ENCODE measurements at places on chromosomes 6 and 20.

DNA sequence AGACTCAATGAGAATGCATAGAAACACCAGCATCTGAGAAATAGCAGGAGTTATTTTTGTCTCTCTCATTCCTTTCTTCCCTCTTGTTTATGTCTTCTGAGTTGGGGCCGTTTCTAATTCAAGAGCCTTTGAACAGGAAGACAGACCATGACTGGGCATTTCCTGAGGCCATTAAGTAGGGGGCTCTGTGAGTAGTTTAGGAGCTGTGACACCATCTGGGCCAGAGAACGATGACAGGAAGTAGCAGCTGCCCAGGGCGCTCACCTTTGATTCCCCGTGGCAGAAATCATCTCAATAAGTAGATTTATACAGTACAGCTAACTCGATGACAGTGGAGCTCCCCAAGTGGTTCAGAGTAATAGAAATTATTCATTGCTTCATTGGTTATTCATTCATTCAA is 298.4 kb upstream of the PLN start:
- no peak for DNase-seq

GRCh38 chr6:42383421-42384205 is 68.1 kb downstream of the TRERF1 start:
- no peak for DNase-seq

GRCh38 chr6:67666177-67666964 is 968.7 kb upstream of the ADGRB3 start:
- no peak for DNase-seq

GRCh38 chr6:134619789-134620188 is 301.9 kb upstream of the SGK1 start:
- DNase-seq, result no peak

- no peak for DNase-seq
Measured at GRCh38 chr20:59438201-59438600, 137.8 kb downstream of the EDN3 start.

DNA sequence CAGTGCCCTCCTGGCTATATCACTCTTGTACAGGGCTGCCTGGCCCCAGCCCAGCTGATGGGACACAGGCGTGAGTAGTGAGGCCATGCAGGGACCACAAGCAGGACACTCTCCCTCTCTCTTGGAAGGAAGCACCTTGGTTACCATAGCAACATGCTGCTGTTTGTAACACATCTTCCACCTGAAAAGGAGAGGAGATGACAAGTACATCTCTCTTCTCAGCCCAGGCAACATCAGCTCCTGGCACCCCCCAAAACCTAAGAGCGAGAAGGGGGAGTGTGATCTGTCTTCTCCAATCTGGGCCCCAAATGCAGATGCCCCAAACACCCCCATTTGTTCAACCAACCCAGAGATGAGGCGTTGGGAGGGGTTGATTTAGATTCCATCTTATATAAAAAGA is 49.9 kb downstream of the KCNB1 start:
- DNase-seq, result peak; percentile 47

GRCh38 chr6:122702841-122703240 is 76.7 kb upstream of the FABP7 start:
- DNase-seq, result no peak

GRCh38 chr6:132498638-132499037 is 14.3 kb downstream of the STX7 start:
- DNase-seq, result no peak

DNA sequence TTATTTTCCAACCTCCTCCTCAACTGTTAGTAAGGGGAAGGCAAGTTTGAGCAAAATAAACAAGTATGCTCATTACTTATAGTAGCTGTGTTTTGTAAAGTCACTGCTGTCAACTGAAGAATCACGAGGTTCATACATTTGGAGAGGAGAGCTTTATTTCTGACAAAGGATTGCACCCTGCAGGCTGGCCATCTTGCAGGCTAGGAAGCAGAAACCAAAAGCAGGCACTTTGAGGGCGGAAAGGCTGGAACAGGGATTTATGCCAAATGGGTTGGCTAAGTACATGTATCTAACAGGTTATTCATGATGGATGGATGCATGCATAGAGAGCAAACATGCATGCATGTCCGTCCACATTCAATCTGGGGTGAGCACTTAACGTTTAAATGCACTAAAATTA is 46.7 kb downstream of the PSMB1 start:
- DNase-seq, result no peak

GRCh38 chr6:124928851-124929250 is 33.4 kb upstream of the RNF217 start:
- no peak for DNase-seq
